ENCODE measurements at places on chromosomes 6 and 20.

DNA sequence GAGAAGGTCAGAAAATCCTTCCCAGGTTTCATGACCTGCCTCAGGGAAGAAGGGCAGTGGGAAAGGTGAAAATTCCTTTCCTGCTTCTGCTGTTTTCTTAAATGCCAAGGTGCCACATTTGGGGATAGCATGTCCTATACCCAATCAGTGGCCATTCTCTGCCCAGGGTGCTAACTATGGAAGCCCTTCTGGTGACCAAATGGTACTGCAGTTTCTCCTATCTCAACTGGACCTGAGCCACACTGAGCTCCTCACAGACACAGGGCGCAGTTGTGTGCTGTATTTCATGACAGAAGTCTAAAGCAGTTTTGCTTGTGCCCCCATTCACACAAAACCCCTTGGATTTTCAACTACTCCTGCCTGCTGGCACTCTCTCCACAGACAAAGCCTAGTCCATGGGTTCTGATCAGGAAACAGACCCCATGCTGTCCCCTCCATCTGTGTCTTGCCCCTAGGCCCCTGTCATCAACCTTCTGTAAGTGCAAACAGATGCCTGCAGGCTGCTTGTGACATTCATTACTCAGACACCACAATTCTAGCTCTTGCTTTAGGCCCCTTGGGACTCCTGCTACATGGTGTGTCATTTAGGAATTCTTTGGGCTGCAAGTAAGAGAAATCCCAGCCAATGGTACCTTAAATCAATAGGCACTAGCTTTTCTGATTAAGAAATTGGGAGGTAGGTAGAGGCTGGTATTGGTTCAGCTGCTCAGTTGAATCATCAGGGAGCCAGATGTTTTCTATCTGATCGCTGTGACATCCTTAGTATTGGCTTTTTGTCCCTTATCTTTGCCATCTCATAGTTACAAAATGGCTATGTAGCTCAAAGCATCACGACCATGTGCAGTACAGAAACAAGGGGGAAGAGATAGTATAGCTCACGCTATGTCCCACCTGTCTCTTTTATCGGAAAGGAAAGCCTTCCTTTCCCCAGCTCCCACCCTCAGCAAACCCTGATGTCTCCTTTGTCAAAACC lies 147.8 kb downstream of the CD83 start:
- no peak for DNase-seq

DNA sequence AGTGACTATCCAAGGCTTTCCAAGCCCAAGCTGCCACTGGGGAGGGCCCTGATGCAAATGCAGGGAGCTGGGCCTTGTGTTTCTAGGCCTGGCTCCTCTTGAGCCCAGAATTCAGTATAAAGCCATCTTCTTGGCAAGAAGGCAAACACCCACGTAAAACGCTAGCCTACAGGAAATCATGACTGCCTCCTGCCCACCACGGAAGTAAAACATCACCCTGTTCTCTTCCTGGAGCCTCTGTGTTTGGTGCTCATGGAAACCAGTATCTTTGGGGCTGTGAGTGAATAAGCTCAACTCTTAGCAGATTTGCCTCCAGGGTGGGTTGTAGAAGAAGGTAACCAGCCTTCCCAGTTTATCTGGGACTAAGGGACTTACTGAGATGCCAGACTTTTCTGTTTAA lies 271.0 kb downstream of the ZNF217 start:
- no peak for DNase-seq

DNA sequence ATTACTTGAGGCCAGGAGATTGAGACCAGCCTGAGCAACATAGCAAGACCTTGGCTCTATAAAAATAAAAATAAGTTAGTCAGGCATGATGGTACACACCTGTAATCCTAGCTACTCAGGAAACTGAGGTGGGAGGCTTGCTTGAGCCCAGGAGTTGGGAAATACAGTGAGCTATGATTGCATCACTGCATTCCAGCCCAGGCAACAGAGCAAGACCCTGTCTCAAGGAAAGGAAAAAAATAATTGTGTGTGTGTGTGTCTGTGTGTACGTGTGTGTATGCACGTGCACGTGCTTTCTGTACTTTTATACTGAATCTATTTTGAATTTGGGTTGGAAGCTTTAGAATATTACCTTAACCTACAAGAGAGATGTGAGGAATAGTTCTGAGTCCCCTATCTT lies 58.9 kb downstream of the KIZ start:
- DNase-seq, result no peak

GRCh38 chr20:5652626-5653553 lies 97.3 kb upstream of the SHLD1 start:
- no peak for DNase-seq

- no peak for DNase-seq
Measured at GRCh38 chr6:169520104-169520503, 181.7 kb downstream of the WDR27 start.

GRCh38 chr6:654136-654535 lies 2.8 kb downstream of the HUS1B start:
- DNase-seq, result no peak

DNA sequence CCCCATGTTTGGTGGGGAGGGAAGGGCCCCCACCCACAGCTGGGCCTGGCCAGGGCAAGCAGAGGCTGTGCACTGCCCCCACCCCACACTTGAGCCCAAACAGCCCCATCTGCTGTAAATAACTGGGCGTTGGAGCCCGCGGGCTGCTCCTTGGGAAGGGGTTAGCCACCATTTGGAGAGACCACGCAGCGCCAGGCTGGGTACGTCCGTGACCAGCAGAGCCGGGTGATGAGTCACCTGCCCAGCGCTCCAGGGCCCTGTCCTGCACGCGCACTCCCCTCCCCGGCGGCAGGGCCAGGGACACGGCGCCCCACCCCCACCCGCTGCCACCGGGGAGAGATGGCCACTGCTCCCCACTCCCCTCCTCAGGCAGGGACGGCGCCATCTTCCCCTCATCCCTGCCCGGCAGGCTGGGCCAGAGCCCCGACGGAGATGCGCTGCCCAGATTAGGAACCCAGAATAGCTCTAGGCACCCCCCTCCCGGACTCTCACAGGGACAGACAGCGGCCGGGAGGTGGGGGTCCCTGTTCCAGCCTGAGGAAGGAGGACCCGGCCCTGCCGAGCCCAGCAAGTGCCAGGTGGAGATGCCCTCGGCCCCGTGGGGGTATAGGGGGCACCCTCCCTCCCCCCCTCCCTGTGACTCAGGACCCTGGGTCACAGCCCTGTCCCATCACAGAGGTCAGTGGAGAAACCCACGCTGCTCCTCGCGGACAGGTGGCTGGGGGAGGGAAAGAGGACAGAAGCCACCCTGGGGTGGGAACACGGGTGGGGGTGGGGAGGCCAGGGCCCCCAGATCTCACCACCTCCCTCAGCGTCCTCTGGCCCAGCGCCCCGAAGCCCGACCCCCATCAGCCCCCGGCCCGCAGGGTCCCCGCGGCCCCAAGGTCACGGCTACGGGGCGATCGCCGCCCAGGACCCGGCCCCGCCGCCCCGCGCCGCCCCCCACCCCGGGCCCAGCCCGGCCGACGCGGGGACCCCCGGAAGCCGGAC lies 642 bp downstream of the EEF1A2 start:
- peak; percentile 53 for DNase-seq

- no peak for DNase-seq
Measured at GRCh38 chr6:70062010-70062409, 195.7 kb downstream of the COL19A1 start.

DNA sequence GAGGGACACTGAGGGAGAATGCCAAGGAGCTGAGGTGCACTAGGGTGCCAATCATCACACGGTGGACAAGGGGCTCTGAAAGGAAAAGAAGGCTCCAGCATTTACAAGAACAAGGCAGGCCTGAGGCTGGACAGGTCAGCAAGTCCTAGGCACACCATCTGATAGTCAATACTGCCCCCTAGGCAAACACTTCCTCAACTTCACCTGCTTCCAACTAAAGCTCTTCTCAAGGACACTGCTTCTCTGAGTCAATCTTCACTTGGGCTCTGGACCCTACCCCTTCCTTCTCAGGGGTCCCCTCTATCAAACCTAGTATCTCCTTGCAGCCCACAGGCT lies 37.7 kb upstream of the SLC4A11 start:
- peak; percentile 56 for DNase-seq

DNA sequence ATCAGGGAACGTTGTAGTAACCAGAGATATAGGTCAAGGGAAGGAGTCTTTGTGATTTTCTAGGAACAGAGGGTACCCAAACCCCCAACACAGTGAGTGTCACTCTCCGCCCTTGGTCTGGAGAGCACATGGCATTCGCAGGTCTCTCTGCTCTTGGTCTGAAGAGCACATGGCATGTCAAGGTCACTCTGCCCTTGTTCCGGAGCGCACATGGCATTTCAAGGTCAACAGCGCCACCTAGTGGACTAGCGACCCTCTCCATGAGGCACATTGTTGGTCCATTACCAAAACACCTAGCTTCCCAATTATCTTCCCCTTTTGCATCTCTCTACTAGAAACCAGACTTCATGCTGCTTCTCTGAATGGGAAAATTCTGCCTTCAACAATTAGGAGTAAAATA lies 260.0 kb downstream of the C6orf118 start:
- peak; percentile 82 for DNase-seq

GRCh38 chr20:7505152-7505834 lies 435.0 kb downstream of the HAO1 start:
- no peak for DNase-seq

DNA sequence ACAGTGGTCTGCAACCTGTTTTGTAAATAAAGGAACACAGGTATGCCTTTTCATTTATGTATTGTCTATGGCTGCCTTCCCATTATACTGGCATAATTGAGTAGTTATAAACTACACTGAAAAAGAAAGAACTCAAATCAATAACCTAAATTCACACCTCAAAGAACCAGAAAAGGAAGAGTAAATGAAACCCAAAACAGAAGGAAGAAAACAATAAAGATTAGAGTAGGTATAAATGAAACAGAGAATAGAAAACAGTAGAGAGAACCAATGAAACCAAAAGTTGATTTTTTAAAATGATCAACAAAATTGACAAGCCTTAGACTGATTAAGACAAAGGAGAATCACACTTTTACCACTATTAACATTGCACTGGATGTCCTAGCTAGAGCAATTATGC lies 34.7 kb downstream of the FAM184A start:
- DNase-seq, result no peak

DNA sequence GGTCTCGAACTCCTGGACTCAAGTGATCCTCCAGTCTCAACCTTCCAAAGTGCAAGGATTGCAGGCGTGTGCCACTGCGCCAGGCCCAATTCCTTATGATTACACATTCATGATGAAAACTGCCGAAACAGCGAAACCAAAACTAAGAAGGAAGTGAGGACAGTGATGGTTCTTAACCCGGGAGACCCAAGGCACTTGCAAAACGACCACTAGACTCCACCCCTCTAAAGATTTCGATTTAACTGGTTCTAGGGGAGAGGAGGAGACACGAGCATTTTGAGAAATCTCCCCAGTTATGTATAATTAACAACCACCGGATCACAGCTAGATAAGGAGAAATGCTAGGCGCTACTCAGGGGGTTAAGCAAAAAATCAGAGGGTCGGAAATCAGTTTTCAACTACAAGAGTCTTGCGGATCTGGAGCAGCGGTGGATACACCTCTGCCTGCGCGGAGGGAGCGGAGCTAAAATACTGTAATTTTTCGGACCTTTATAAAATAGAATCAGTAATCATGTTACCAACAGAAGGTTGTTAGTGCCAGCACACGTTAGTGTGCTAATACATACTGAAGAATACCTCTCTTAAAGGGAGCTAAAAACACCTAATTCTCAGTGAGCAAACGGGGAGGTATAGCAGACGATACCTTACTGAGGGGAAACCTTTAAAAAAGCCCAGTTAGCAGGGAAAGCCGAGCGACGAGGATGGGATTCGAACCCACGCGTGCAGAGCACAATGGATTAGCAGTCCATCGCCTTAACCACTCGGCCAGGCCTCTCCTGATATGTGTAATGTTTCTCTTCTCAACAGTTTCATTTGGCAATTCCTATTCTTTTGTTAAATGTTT lies 60.0 kb upstream of the BTN3A2 start:
- DNase-seq, result peak; percentile 84

All from H9 (cell line).